ENCODE measurements at places on chromosomes 12 and 14.
A peak's percentile ranks its signal among the peaks of the same experiment; 100 is the strongest.

DNA sequence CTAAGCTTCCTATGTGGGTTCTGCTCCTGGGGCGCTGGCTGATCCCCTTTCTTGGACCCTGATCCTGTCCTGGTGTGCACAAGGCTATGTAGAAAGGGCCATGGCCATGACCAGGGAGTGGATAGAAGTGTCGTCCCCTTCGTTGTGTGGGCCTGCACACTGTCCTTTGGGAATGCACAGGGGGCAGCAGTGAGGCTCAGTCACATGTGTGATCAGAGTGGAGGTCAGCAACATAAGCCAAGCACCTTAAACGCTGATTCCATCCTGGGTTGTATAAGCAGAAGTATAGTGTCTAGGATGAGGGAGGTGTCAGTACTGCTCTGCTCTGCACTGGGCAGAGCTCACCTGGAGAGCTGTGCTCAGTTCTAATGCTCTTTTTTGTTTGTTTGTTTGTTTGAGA, 48.4 kb downstream of the ESRRB start:
- DNase-seq: no peak

DNA sequence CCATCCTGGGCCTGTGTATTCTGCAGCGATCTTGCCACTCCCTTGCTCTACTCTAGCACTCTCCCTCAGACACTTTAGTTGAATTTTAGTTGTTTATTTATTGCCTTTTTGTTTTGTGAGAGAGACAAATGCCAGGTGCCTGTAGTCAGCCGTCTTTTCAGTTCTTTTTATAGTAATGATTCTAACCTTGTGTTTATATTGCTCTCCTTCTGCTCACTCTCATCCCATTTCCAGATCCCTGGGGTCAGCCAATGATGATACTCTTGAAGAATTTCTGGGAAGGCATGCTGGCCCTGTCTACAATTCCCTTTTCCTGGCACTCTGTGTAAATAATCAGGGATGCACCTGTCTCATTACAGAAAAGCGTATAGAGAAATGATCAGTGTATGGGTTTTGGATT, 334.1 kb upstream of the MIS18BP1 start:
- DNase-seq: no peak

GRCh38 chr12:112705037-112705632, 86.4 kb upstream of the RPH3A start:
- no peak for DNase-seq

DNA sequence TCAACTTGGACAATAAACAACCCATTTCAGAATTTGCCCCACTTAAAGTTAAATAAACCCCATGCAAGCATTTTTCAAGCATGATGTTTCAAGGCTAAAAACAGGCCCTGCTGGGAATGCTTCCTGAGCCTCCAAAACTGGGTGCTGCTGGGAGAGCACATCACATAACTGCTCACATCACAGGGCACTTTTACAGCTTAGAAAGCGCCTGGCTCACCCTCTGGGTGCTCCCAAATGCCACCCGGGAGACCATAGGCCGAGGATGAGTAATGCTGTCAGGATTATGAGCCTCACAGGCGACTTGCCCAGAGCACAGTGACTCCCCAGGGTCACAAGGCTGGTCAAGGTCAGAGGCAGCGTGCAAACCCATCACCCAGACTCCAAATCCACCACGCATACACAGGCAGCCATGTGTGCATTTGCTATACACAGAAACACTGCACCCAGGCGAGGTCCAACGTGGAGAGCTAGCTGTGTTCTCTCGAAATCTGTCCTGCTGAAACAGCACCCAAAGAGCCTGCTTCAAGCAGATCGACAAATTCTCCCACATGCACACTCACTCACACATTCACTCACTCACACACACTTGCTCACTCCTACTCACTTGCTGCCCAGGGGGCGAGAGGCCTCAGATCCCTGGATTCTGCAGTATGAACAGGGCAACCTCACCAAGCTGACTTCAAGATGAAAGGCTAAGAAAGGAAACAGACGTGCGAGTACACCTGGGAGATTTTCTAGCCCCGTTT, 58.7 kb downstream of the ITPK1 start:
- no peak for DNase-seq

- DNase-seq: peak; percentile 56
Observed at GRCh38 chr14:82710267-82710841, 1176.7 kb upstream of the SEL1L start.

GRCh38 chr14:83120187-83120586, 1586.5 kb upstream of the SEL1L start:
- no peak for DNase-seq

- no peak for DNase-seq
Observed at GRCh38 chr12:46468160-46468559, 95.6 kb upstream of the SLC38A2 start.

DNA sequence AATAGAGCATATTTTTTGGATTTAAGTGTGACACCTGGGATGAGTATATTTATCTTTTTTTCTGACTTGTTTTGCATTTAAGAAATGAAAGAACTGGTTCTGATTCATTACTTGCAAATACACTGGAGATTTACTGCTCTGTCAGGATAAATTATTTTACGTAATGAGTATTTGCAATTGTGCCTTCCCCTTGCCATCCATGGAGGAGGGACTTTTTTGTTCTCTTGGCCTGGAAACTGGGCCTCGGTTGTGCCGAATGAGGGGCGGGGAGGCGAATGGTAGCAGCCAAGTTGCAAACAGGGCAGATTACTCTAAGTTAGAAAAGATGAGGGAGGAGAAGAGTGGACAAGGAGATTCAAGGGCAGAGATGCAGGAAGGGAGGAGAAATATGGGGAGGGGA, 308.7 kb downstream of the ATP23 start:
- DNase-seq: no peak

- peak; percentile 65 for DNase-seq
Observed at GRCh38 chr14:20683891-20684661, at the start of gene RNASE4. Gene RNASE4 (plus strand): TSS chr14:20684560. CDS start chr14:20699372, 14,812 bp downstream.

GRCh38 chr14:100802766-100803165, 23.2 kb upstream of the MEG3 start:
- DNase-seq: no peak

GRCh38 chr14:74637178-74637550, 25.1 kb upstream of the LTBP2 start:
- no peak for DNase-seq

DNA sequence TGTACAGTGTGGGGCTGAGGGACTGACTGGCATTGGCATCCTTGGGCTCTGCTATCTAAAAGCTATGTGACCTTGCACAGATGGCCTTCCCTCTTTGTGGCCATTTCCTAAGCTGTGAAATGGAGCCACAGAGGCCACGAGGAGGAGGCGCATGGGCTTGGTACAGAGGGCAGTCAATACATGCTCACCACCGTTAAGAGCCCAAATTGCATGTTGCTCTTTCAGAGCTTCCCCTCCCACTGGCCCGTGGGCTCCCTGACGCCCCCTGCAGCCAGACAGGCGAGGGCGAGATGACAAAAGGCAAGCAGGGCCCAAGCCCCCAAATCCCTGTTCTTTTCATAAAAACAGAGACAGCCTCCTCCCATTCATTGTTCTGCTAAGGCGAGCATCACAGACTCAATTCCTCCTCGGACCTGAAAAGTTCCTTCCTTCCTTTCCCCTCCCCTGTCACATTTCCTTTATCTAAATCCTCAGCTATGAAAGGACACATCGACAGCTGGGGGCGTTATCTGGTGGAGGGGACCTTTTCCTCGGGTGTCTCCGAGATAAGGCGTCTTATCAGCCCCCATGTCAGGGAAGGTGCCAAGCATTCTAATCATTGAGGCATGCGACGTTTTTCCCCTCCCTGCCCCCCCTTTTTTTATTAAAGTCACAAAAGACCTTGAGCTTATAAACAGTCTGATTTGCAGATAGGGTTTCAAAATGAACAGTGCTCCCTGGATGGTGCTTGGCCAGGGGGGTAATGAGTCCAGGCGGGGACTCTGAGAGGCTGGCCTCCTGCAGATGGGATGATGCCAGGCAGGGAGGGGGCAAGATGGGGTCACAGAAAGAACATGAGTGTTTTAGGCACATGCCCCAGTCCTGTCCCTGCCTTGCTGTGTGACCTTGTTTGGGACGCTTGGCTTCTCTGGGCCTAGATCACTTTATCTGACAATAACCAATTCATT, 26.4 kb downstream of the FAM222A start:
- DNase-seq: no peak

- DNase-seq: peak; percentile 17
Observed at GRCh38 chr12:6958609-6959057, 7.5 kb downstream of the PTPN6 start.

DNA sequence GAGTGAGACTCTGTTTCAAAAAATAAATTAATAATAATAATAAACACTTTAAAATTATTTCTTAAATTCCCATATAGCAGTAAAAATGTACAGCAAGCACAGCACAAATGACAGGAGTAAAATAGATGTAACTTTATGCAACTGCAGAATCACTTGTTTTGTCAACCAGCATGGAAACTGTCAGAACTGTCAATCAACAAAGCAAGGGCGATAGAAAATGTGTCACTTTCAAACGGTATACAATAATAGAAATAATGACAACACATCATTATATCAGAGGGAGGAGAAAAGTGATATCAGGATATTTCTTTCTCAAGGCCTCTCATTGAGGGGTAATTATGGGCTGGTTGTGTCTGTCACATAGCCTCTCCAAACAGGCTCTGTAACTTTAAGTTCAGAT, 68.2 kb downstream of the KLHL28 start:
- DNase-seq: no peak

DNA sequence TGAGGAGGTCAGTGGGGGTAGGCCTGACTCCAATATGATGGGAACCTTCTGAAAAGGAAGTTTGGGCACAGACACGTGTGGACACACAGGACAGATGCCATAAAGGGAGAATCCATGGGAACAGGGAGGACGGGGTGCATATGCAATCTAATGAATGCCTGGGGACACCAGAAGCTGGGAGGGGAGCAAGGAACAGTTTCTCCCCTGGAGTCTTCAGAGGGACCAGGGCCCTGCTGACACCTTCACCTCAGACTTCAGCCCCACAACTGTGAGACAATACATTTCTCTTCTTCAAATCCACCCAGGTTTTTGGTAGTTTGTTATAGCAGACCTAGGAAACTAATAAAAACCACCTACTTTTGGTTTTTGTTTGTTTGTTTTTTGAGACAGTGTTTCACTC, 35.2 kb upstream of the CLIP1 start:
- no peak for DNase-seq

DNA sequence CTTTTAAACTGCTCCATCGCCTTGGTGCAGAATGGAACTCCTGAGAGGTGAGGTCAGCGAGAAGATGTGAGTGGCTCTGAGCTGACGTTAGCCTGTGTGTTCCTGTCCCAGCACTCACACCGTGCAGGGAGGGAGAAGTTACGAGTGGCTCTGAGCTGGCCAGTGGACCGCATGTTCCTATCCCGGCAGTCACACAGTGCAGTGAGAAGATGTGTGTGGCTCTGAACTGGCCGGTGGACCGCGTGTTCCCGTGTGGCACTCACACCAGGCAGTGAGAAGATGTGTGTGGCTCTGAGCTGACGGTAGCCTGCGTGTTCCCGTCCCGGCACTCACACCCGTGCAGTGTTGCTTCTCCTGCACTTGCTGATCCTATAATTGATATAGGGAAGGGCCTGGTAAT, 59.9 kb downstream of the VCPKMT start:
- no peak for DNase-seq

DNA sequence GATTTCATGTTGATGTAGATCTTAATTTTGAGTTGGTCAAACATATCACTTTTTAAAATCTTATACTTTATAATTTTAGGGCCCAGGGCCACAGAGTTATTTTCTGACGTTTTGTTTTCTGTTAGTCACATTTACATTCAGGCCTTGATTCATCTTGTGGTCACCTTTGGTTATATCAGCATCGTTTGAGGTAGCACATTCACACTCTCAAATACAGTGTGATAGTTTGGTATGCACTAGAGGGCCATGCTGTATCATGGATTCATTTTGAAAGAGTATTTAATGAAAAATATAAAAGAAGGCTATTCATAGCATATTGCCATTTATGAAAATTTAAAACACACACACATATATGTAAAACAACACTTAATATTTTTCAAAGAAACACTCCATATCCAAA, 274.6 kb downstream of the RAD51B start:
- DNase-seq: no peak

- peak; percentile 63 for DNase-seq
Observed at GRCh38 chr12:113142173-113142885, 6.8 kb upstream of the RASAL1 start.

DNA sequence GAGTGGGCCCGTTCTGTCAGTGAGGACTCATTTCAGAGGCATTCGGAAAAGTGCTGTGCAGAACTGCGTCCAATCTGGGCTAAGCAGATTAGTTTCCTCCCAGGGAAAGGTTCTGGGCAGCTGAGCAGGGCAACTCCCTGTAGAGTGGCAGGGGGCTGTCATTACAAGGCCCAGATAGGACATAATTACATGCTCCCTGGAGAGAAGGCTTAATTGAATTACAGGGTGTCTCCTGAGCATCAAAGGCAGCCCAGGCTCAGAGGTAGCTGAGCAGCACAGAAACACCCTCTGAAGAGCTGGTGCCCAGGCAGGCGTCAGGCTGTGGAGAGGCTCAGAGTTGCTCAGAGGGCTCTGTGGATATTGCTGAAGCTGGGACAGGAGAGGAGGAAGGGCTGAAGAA, 36.0 kb downstream of the SLC8A3 start:
- DNase-seq: no peak

GRCh38 chr12:12182703-12183365, 84.0 kb downstream of the LRP6 start:
- DNase-seq: no peak

Data from AML-193 (cell line).